Heart right ventricle (tissue), 16 donors: ENCODE measurements at places on chromosomes 2 and 18. TPM values are rescaled to one million over a fixed set of nuclear protein-coding genes. Genes with fewer than 3 reads are reported as not detected.

Gene PAX8
- 0.42 TPM for total RNA-seq

Gene CLEC4F
- 0.17 TPM for total RNA-seq

Gene TCF7L1
- 9.9 TPM for total RNA-seq

Gene CYBRD1
- 39.9 TPM for total RNA-seq

DNA sequence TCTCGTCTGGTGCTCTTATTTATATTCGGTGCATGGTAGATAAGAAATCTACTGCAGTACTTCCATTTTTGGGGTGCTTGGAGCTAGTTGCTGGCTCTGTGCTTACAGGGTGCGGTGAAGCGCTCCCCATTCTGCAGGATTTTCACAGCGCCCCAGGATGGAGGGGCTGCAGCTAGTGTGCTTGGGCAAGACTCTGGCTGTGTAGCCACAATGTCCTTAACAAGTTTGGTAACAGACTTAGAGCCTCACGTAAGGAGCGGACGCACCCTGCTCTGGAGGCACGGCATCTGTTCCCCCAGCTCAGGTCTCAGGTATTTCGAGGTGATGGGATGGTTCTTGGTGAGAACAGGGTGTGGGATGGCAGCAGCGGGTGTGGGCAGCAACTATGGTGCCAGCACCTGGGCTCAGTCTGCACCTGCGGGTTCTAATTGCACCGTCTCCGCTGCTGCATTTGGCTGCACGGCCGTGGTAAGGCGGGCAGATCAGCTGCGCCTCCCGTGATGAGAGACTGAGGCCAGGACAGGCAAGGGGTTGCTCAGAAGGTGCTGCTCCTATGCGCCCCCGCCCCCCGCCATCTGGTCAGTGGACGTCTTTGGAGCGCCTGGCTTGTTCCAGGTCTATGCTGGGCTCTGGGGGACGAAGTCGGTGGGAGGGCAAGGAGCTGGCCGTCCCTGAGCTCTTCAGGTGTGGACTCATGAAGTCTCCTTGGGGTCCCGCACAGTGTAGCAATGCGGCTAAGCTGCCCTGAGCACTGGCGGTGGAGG lies 20.1 kb upstream of the ALLC start:
- peak; percentile 2 for DNase-seq

DNA sequence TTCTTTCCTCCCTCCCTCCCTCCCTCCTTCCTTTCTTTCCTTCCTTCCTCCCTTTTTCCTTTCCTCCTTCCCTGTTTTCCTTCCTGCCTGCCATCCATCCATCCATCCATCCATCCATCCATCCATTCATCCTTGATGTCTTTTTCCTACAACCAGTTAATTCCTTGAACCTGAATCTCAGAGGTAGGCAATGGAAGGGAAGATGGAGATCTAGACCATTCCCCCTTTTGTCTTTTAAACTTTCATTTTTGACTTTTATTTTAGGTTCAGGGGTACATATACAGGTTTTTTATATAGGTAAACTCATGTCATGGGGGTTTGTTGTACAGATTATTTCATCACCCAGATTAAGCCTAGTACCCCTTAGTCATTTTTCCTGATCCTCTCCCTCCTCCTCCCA lies 97.4 kb downstream of the OSBPL6 start:
- DNase-seq = no peak

- peak; percentile 29 for DNase-seq
These were observed 1.4 kb downstream of the FZD5 start for GRCh38 chr2:207768168-207768865.

DNA sequence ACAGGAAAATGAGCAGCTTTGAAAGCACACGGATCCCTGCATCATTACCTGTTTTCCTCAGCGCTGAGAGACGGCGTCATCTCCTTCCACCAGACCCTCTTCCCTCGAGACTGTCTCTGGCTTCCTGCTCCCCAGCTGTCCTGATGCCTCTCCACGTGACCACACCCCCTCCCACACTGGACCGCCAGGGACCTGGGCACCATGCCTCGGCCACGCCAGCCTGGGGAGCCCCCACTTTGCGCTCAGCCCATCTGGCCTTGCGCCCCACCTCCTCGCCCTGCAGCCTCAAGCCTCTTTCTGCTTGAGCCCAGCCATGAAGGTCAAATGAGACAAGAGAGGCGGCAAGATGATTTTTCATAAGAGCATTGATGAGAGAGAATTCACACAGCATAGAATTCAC lies 66.0 kb upstream of the ACKR3 start:
- no peak for DNase-seq

- no peak for DNase-seq
These were observed 3.2 kb downstream of the MARS2 start for GRCh38 chr2:197708331-197708730.

DNA sequence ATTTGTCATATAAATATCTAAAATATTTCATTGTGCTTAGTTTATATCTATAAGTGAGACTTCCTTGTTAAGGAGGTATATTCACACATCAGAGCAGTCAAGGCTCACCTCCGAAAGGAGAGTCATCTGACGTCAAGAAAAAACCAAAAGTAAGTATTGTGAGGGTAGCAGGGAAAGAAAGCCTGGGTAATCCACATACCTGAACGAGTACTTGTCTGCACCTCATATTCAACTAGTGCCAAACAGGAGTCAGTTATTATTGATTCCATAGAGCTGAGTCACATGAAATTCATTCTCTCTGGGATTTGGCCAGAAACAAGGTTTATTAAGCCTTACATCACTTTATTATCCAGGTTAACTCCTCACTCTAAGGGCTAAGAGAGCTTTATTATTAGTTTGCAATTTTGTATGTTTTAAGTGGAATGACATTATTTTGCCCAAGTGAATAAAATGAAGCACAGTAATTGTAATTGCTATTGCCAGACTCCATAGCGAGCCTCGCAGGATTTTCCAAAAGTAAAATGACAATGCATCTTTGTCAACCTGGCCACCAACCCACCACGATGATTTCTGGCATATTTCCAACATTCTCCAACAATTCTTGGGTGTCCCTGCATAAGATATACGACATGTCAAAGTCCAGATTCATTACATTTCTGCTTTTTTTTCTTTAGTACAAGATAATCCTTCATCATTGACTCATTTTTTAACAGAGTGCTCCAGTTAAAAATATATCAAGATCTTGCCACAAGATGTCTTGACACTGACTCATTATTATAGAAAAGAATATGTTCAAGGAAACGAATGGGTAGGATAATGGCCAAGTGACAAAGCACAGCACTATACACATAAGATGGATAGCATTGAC lies 1210.4 kb upstream of the ACVR2A start:
- no peak for DNase-seq

GRCh38 chr2:240143801-240144648 lies 3.6 kb upstream of the OTOS start:
- peak; percentile 60 for DNase-seq

DNA sequence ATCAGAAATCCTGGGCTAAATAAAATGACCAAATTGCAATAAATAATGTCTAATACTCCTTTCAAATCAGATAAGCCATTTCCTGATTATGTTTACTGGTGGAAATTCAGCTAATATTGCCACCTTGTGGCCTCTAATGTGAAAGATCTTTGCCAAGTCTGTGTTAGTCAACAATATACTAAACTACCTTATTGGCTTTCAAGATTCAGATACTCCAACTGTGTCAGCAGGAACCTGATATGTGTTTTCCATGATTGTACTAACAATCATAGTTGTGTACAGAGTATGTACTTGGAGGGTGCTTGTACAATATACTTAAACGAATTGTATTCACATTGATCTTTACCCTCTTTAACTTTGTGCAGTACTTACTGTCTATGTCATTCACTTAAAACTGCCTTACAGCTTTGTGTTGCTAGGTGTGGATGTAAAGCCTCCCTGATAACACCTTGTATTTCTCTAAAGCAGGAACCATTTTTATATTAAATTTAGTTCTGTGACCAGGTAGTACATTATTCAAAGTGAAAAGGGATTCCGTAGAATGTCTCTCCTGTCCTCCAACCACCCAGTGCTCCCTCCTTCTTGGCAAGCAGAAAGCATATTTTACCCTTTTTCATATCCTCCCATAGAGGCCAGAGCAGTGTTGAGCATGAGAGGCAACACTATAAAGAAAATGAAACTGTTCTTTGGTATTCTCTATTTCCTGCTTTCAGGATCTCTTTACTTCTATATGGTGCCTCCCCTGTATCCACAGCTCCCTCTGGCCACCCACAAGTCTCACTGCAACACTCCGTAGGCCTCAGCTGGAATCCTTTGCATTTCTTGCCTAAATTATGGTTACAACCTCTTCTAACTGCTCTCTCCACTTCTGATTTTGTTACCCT lies 75.2 kb upstream of the C2orf15 start:
- no peak for DNase-seq

DNA sequence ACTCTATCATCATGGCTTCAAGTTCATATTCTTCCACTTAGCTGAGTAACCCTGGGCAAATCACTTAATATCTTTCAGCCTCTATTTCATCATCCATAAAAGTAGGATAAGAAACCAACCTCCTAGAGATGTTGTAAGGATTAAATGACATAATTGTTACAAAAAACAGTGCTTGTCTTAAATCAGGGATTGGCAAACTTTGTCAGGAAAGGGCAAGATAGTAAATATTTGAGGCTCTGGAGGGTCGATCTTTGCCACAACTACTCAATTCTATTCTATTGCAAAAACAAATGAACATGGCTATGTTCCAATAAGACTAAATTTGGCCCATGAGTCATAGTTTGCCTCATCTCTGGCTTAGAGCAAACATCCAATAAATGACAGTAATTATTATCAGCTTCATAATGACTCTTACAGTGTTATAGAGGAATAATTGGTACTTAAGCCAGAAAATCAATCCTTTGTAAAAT lies 184.7 kb downstream of the SATB2 start:
- no peak for DNase-seq

- DNase-seq = no peak
These were observed 43.2 kb upstream of the LOXHD1 start for GRCh38 chr18:46700066-46700824.

GRCh38 chr2:195498176-195498575 lies 158.8 kb upstream of the SLC39A10 start:
- no peak for DNase-seq

DNA sequence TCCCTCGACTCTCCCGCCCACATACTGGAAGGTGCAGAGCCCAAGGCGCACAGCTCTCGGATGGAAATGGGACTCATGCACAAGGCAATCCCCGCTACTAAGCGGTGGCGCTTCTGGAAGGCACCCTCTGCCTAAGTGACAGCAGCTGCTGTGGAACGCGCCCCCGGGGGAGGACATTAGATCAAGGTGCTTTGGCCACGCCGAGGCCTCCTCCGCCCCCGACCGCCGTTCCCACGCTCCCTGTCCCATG lies 202 bp downstream of the MCEE start:
- DNase-seq = no peak

DNA sequence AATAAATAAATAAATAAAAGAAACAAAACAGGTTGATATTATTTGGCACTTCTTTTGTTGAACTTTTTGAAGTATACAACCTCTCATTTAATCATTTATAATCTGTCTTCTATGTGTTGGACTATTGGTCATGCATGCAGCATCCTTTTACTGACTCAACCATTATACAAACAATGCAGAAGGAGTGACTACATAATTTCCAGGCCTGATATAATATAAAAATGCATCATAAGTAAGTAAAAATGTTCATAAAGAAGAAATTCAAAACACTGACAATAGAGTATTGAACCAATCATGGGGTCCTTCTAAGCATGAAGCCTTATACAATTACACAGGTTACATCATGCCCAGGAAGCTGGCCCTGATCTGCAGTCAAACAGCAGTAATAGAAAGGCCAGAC lies 141.5 kb upstream of the FN1 start:
- DNase-seq = no peak

- no peak for DNase-seq
These were observed 10.0 kb downstream of the FHOD3 start for GRCh38 chr18:36307513-36307912.
